ENCODE measurements at places on chromosomes 12 and 14. TPM values are rescaled to one million over a fixed set of nuclear protein-coding genes. Genes with fewer than 3 reads are reported as not detected.

DNA sequence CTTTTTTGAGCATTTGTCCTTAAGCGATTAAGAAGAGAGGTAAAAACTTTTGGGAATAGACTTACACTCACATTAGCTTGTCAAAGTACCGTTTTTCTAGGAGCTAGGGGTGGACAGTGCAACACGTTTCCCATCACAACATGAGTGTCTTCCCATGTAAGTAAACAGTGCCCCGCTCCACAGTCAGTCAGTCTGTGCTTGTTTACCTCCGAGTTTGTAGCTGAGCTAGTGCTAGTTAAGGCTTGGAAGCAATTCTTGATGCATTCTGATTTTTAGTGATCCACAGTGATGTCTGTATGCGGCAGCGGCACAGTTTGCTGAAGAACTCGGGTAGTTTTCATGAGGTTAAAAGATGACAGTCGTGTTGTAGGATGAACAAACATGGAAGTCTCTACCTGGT lies 941 bp downstream of the ZDHHC17 start:
- H3K4me1 ChIP-seq, result peaks cover 34% of the 10 kb centered on the region
- H3K36me3 ChIP-seq, result peaks cover 4% of the 10 kb centered on the region
- H3K27me3 ChIP-seq, result no peaks in the 10 kb centered on the region
- peak overlapping the region; percentile 93 for H3K27ac ChIP-seq
- peak overlapping the region; percentile 98 for H3K4me3 ChIP-seq
- DNase-seq, result no peak

The MDGA2 gene
- not detected for total RNA-seq

The KRT80 gene
- not detected for total RNA-seq

- peaks cover 61% of the 10 kb centered on the region for H3K36me3 ChIP-seq
- peaks cover 61% of the 10 kb centered on the region for H3K4me1 ChIP-seq
- H3K27me3 ChIP-seq, result no peaks in the 10 kb centered on the region
Observed at GRCh38 chr12:68614105-68614679, 3.5 kb downstream of the RAP1B start.

The CNOT2 gene
- total RNA-seq, result 69.7 TPM

- peaks cover 27% of the 10 kb centered on the region for H3K36me3 ChIP-seq
- no peak for DNase-seq
- H3K27ac ChIP-seq, result no peak overlapping the region
- H3K4me1 ChIP-seq, result peaks cover 16% of the 10 kb centered on the region
Observed at GRCh38 chr12:124488520-124488919, 78.9 kb downstream of the NCOR2 start.

- no peak for DNase-seq
- H3K36me3 ChIP-seq, result no peaks in the 10 kb centered on the region
- no peak overlapping the region for H3K4me3 ChIP-seq
- H3K27me3 ChIP-seq, result peaks cover 14% of the 10 kb centered on the region
- H3K4me1 ChIP-seq, result no peaks in the 10 kb centered on the region
Observed at GRCh38 chr12:58346032-58346632, 404.8 kb downstream of the ATP23 start.

DNA sequence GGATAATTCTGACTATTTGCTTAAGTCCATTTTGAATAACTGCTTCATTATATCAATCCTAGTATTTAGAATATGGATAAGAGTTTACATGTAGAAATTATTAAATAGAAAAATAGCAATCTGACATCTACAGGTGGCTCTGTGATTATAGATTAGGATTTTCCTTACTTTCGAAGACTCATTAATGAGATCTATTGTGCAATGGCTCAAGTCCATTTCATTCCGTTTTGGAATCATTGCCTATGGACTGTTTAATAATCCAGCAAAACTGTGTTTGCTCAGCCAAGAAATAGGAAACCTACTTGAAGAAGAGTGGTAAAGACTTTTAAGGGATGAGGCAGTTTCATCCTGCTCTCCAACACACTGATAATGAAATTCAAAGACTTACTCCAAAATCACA lies 67.8 kb upstream of the SSTR1 start:
- no peaks in the 10 kb centered on the region for H3K36me3 ChIP-seq
- DNase-seq, result no peak
- peaks cover 5% of the 10 kb centered on the region for H3K4me1 ChIP-seq
- H3K27ac ChIP-seq, result no peak overlapping the region
- no peak overlapping the region for H3K4me3 ChIP-seq

The RACGAP1 gene
- 119 TPM for total RNA-seq

DNA sequence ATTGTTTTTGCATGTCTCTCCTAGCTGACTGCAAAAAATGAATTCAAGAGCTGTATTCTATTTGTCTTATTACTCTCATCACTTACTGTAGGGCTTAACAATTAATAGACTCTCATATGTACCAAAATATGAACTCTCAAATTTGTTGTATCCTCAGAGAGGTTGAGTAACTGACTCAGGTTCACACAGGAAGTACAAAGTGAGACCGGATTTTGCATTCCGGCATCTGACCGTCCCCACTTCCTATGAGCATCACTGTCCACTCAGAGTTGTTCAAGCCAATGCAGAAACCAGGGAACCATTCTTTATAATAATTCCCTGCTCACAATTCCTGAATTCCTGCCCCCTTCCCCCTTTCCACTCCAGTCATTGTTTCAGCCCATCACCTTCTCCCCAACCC lies 113.3 kb upstream of the AMIGO2 start:
- peaks cover 23% of the 10 kb centered on the region for H3K36me3 ChIP-seq
- no peaks in the 10 kb centered on the region for H3K27me3 ChIP-seq
- peak overlapping the region; percentile 65 for H3K4me3 ChIP-seq
- peak overlapping the region; percentile 89 for H3K27ac ChIP-seq
- H3K4me1 ChIP-seq, result peaks cover 82% of the 10 kb centered on the region

DNA sequence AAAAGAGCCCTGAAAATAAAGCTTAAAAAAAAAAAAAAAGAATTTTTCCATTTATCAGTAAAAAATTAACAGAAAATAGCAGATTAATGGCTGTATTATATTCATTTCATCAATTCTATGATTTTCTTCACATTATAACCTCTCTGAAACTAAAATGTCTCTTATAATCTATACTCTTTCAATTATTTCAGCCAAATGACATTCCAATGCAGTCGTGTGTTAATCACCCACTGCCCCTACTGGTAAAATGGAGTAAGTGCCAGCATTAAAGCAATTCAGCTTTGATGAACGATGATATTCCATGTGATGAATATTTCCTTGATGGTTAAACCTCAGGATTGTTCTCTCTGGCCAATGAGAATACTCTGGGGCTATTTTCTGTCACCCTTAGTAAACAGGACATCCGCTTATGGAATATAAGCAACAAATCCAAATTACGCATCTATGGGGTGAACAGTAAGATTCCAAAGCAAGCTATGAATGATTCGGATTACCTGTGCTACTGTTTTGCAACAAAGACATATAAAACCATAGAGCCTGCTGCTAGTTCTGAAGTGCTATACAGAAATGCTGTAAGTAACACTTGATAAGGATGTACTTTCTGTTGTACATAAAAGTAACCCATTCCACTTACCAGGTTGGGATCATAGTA lies 20.3 kb upstream of the SYCP3 start:
- H3K4me1 ChIP-seq, result no peaks in the 10 kb centered on the region
- no peak overlapping the region for H3K4me3 ChIP-seq
- H3K36me3 ChIP-seq, result peaks cover 2% of the 10 kb centered on the region
- DNase-seq, result no peak
- H3K27ac ChIP-seq, result no peak overlapping the region

DNA sequence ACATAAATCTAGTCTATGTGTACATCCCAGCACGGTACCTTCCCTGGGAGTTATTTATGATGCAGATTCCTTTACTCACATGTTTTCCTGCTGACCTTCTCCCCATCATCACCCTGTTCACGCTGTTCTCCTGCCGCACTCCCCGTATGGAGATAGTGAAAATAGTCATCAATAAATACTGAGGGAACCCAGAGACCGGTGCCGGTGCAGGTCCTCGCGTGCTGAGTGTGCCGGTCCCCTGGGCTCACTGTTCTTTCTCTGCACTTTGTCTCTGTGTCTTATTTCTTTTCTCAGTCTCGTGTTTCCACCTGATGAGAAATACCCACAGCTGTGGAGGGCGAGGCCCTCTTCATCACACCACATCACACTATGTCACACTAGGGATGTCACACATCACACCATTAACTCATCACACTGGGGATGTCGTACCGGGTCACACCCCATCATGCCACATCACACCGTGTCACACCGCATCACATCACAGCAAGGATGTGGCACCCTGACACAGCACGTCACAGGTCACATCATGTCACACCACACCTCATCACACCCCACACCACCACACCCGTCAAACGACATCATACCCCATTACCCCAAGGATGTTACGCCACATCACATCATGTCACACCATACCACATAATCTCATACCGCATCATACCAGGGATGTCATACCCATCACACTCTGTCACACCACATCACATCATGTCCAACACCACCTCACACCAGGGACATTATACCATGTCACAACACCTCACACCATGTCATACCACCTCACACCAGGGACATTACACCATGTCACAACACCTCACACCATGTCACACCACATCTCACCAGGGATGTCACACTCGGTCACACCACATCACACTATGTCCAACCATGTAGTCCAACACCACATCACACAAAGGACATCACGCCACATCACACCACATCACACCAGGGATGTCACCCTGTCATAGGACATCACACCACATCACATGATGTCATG lies 207.0 kb downstream of the TMEM121 start:
- H3K27ac ChIP-seq, result no peak overlapping the region
- H3K27me3 ChIP-seq, result no peaks in the 10 kb centered on the region
- no peaks in the 10 kb centered on the region for H3K4me1 ChIP-seq
- H3K36me3 ChIP-seq, result no peaks in the 10 kb centered on the region
- H3K4me3 ChIP-seq, result no peak overlapping the region
- no peak for DNase-seq

The CIDEB gene
- total RNA-seq, result 6.7 TPM

- peaks cover 36% of the 10 kb centered on the region for H3K36me3 ChIP-seq
- H3K4me1 ChIP-seq, result peaks cover 9% of the 10 kb centered on the region
- H3K27ac ChIP-seq, result no peak overlapping the region
- H3K27me3 ChIP-seq, result no peaks in the 10 kb centered on the region
- H3K4me3 ChIP-seq, result no peak overlapping the region
- DNase-seq, result no peak
Observed at GRCh38 chr12:26520869-26521268, 312.1 kb downstream of the ITPR2 start.

DNA sequence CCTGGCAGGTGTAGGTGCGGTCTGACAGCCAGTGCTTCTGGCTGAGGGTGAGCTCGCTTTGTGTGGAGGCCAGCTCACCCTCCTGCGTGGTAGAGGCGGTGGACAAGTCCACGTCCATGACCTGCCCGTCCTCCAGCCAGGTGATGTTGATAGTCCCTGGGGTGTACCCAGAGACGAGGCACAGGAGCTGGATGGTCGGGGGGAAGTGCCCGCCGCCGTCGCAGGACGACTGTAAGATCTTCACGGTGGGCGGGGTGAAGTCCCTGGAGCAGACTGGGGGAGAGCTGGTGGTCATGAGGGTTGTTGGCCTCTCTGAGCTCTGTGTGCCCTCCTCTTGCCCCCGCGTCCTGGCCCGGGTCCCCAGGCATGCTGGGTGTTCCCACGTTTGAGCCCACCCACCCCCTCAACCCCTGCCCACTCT lies 74.6 kb downstream of the TMEM121 start:
- H3K4me3 ChIP-seq, result no peak overlapping the region
- DNase-seq, result no peak
- no peak overlapping the region for H3K27ac ChIP-seq
- no peaks in the 10 kb centered on the region for H3K27me3 ChIP-seq
- H3K4me1 ChIP-seq, result no peaks in the 10 kb centered on the region

GRCh38 chr14:81176241-81176640 lies 44.5 kb downstream of the GTF2A1 start:
- no peak for DNase-seq
- H3K27ac ChIP-seq, result no peak overlapping the region
- H3K4me1 ChIP-seq, result peaks cover 8% of the 10 kb centered on the region
- H3K27me3 ChIP-seq, result no peaks in the 10 kb centered on the region
- peaks cover 8% of the 10 kb centered on the region for H3K36me3 ChIP-seq
- no peak overlapping the region for H3K4me3 ChIP-seq

DNA sequence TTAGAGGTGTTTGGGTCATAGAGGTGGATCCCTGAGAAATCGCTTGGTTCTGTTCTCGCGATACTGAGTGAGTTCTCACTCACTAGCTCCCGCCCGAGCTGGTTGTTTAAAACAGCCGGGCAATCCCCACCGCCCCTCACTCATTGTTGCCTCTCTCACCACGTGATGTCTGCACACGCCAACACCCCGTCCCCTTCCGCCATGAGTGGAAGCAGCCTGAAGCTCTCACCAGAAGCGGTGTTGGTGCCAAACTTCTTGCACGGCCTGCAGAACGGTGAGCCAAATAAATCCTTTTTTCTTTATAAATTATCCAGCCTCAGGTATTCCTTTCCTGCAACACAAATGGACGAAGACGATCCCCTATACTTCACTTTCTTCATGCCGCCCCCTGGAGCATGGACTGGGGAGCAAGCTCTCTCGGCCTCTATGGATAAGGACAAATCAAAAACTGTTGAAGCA lies 45.4 kb upstream of the CCND2 start:
- H3K36me3 ChIP-seq, result no peaks in the 10 kb centered on the region
- peaks cover 9% of the 10 kb centered on the region for H3K27me3 ChIP-seq
- no peak overlapping the region for H3K27ac ChIP-seq
- peaks cover 3% of the 10 kb centered on the region for H3K4me1 ChIP-seq
- no peak overlapping the region for H3K4me3 ChIP-seq
- no peak for DNase-seq

GRCh38 chr12:27747111-27747820 lies 32.8 kb upstream of the KLHL42 start:
- H3K4me1 ChIP-seq, result no peaks in the 10 kb centered on the region
- H3K36me3 ChIP-seq, result peaks cover 31% of the 10 kb centered on the region
- H3K27me3 ChIP-seq, result no peaks in the 10 kb centered on the region
- H3K27ac ChIP-seq, result no peak overlapping the region
- no peak overlapping the region for H3K4me3 ChIP-seq
- DNase-seq, result no peak

- no peaks in the 10 kb centered on the region for H3K36me3 ChIP-seq
- H3K27me3 ChIP-seq, result no peaks in the 10 kb centered on the region
- H3K27ac ChIP-seq, result peak overlapping the region; percentile 5
- DNase-seq, result no peak
- H3K4me3 ChIP-seq, result no peak overlapping the region
Observed at GRCh38 chr14:68409387-68409786, 383.5 kb downstream of the ZFP36L1 start.

- H3K27ac ChIP-seq, result no peak overlapping the region
- H3K4me1 ChIP-seq, result no peaks in the 10 kb centered on the region
Observed at GRCh38 chr12:109393437-109394345, 46.0 kb downstream of the MYO1H start.

The SLC22A17 gene
- 2.2 TPM for total RNA-seq

GRCh38 chr14:100303179-100303578 lies 3.1 kb downstream of the SLC25A29 start:
- no peaks in the 10 kb centered on the region for H3K27me3 ChIP-seq
- DNase-seq, result no peak
- H3K27ac ChIP-seq, result no peak overlapping the region
- no peak overlapping the region for H3K4me3 ChIP-seq
